Esophagus squamous epithelium (tissue), 5 donors: ENCODE measurements at places on chromosomes 2 and 18.

DNA sequence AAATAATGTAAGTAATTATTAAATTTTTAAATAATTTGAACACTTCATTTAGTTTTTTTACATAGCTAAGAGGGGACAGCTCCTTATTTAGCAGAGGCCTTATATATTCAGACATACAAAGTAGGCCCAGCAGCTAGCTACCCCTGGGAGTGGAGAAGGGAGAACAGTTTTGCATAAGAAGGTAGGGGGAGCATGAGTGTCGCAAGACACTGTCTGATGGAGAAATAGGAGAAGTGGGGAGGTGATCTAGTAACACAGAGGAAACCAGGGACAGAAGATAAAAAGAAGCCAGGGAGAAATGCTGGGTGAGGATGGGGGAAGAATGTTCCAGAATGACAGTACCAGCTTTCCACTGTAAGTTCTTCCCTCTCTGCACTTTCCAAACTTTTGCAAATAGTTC is 16.0 kb upstream of the RGPD4 start:
- no peak for DNase-seq

GRCh38 chr2:29452036-29452435 is 336.8 kb downstream of the CLIP4 start:
- no peak for DNase-seq

DNA sequence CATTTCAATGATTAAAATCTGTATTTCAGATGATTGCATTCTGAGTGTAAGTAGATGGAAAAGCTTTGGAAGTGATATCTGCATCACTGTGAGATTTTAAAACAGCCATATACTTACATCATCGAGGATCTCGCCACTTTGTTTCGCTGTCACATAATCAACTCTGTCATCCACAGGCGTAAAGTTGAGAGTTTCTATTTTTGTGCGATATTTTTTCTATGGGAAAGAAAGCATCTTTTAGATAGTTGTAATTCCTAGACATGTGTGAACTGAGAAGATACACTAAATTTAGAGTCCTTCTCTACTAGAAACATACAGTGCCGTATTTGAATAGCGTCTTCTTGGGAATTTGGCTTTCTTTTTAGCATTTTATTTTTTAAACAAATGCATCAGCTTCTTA is 158.8 kb downstream of the RIF1 start:
- DNase-seq, result no peak

DNA sequence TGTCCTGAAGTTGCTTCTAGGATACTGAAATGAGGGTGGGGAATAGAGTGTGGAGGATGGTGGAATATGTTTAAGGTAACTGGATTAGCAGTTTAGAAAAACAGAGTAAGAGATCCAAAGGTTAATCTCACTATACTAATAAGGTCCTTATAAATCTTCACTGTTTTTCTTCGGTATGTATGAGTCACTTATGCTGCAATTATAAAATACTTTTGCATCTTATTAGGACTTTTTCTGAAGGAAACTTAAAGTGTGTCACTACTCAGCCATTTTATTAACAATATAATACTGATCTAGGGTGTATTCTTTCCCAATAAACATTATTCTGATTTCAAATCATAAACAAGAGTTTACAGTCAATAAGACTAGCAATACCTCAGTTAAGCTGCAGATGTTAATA is 182.3 kb downstream of the ZNF521 start:
- no peak for DNase-seq

GRCh38 chr2:135091681-135092080 is 39.6 kb downstream of the RAB3GAP1 start:
- DNase-seq, result no peak

- no peak for DNase-seq
Observed at GRCh38 chr18:8221452-8221851, 387.8 kb upstream of the RAB12 start.

DNA sequence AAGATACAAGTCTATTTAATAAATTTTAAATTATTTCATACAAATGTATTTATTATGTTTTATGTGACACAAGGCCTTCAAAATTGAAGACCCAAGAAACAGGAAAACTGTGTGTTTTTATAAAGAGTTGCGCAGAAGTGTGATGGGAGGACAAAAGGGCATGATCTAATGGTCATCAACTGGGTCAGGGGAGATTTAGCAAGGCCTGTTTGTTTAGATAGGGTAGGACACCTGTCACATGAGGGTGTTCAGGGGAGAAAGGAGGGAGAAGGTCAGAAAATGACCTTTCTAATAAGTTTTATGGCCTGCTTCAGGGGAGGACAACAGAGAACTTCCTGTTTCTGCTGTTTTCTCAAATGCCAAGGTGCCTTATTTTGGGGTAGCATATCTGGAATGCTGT is 528.8 kb downstream of the STK39 start:
- DNase-seq, result no peak

- no peak for DNase-seq
Observed at GRCh38 chr2:3547915-3548314, 10.2 kb downstream of the RNASEH1 start.

GRCh38 chr2:239814861-239815601 is 210.1 kb downstream of the NDUFA10 start:
- DNase-seq, result no peak

GRCh38 chr18:31281437-31281836 is 36.5 kb upstream of the DSG1 start:
- DNase-seq, result no peak

DNA sequence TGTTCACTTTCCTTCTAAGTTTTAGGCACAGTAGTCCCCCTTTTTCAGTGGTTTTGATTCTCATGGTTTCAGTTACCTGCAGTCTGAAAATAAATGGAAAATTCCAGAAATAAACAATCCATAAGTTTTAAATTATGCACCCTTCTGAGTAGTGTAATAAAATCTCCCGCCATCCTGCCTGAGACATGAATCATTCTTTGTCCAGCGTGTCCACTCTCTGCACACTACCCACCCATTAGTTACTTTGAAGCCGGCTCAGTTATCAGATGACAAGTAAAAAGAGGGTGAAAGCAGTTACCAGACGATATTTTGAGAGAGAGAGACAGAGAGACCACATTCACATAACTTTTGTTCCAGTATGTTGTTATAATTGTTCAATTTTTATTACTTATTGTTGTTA is 400.5 kb downstream of the TMX3 start:
- DNase-seq, result no peak

- DNase-seq, result no peak
Observed at GRCh38 chr18:71025505-71026225, 736.8 kb downstream of the SOCS6 start.

DNA sequence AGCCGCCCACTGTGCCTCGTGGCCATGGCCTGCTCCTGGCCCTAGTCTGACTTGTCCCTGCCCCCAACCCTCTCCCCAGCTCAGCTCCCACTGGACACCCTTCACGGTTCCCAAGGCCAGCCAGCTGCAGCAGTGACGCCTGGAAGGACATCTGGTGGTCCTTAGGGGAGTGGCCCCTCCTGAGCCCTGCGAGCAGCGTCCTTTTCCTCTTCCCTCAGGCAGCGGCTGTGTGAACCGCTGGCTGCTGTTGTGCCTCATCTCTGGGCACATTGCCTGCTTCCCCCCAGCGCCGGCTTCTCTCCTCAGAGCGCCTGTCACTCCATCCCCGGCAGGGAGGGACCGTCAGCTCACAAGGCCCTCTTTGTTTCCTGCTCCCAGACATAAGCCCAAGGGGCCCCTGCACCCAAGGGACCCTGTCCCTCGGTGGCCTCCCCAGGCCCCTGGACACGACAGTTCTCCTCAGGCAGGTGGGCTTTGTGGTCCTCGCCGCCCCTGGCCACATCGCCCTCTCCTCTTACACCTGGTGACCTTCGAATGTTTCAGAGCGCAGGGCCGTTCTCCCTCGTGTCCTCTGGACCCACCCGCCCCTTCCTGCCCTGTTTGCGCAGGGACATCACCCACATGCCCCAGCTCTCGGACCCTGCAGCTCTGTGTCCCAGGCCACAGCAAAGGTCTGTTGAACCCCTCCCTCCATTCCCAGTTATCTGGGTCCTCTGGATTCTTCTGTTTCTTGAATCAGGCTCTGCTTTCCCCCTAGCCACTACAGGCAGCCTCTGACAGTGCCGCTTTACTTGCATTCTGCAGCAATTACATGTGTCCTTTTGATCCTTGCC is 35.8 kb downstream of the ANO7 start:
- no peak for DNase-seq

- no peak for DNase-seq
Observed at GRCh38 chr2:128790541-128791001, 471.9 kb upstream of the HS6ST1 start.

DNA sequence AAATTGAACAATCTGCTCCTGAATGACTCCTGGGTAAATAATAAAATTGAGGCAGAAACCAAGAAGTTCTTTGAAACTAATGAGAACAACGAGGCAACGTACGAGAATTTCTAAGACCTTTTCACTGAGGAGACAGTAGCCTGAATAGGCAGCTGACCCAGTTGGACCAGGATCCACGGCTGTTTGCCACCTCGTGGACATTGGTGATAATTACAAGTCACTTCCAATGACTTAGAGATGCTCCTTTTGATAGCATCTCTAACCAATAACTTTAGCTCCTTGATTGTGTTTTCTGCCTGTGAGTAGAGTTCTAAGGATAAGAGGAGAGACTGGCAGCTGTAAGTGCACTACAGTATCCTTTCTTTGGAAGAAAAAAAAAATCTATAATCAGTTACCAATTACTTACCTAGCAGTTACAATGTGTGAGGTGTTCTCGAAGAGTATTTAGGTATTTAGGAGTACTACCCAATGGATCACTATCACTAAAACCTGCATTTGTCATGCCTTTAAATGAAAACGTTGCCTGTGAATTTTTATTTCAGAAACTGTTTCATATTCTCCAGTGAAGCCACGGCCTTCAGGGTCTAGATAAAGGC is 31.3 kb upstream of the CNTNAP5 start:
- no peak for DNase-seq

DNA sequence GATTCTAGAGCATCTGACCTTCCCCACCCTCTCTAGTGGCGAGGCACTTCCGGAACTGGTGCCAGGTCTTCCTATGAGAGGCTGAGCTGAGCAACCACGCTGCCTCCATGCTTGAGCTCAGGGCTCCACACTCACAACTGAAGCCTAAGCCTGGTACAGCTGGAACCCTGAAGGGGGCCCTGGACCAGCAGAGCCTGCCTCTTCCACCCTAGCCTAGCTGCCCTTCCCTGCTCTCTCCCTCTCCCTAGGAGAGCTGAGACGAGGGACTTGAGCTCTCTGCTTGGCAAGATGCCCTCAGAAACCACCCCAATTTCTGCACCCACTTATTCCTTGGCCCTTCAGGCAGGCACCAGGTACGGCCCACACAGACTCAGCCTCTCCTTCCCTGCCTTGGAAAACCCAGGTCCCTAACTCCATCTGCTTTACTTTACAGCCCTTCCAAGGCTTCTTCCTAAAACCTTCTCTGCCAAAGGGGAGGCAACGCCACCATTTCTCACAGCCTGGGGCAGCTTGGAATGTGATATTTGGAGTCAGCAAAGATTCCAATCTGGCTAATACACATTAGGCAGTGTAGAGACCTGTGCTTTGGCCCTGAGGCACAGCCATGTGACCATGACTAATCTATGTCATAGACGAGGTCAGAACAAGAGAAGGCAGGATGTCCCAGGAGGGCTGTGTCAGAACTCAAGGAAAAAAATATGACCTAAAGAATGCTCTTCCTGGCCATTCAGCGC is 18.8 kb downstream of the COX7A2L start:
- DNase-seq, result no peak

DNA sequence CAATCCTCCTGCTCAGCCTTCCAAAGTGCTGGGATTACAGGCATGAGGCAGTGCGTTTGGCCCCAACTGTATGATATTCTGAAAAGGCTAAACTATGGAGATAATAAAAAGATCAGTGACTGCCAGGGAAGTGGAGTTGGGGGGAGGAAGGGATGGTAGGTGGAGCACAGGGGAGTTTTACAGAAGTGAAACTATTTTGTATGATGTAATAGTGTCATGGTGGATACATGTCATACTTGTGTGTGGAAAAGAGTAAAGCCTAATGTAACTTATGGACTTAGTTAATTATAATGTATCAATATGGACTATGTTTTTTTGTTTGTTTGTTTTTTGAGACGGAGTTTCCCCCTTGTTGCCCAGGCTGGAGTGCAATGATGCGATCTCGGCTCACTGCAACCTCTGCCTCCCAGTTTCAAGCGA is 2.9 kb upstream of the GGCX start:
- DNase-seq, result no peak

- DNase-seq, result no peak
Observed at GRCh38 chr2:157442191-157442590, 1.7 kb downstream of the CYTIP start.

DNA sequence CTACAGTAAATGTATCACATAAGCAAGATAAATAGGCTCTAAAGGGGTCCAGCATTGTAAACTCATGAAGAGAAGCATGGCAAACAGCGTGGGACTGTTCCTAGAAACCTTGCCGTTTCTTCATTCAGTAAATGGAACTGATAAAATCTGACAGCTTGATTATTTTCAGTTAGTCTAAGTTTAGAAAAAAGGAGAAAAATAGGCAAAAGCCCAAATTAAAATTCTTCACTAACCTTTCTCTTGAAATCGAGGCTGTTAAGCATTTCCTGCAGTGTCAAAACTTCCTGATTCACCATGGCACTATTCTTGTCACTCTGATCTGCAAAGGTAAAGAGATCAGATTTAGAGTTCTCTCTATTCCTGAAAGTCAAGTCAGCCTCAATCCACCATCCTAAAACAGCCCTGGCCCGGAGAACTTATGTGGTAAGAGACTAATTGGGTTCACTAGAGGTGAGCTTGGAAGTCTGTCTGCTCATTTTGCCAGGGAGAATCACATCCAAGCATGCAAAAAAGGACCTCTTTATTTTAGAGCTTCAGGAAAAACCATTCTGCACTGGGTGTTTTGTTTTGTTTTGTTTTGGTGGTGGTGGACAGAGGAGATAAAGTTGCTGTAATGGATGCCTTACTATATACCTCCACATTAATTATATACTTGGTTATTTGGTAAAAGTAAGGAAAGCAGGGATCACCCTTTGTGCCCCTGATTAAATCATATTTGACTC is 52.4 kb upstream of the STAT1 start:
- DNase-seq, result no peak
